ENCODE measurements at places on chromosomes 11 and 22.

DNA sequence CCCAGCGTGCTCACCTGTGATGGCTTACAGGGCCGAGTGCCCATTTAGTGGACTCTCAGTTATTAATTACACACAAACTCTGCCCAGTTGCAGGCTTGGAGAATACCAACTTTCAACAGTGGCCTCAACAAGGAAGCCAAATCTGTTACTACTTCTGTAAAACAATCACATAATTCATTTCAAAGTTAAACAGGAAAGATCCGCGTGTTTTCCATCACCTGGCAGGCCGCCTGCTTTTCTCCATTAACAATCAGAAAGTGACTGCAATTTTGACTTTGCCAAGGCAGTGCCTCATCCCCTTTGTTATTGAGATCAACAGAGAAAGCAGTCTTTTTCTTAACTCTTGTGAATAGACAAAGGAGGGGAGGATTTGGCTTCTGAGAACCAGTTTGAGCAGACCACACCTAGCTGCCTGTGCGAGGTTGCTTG lies 77.7 kb downstream of the BARX2 start:
- DNase-seq, result no peak

GRCh38 chr11:104169091-104169490 lies 5.1 kb upstream of the PDGFD start:
- no peak for DNase-seq

- DNase-seq, result no peak
These were observed 18.6 kb upstream of the MCHR1 start for GRCh38 chr22:40660730-40661129.

- DNase-seq, result peak; percentile 37
These were observed 57.8 kb upstream of the ALDH3B2 start for GRCh38 chr11:67732045-67732787.

- DNase-seq, result peak; percentile 14
These were observed 303.1 kb upstream of the CHORDC1 start for GRCh38 chr11:90525962-90526361.

DNA sequence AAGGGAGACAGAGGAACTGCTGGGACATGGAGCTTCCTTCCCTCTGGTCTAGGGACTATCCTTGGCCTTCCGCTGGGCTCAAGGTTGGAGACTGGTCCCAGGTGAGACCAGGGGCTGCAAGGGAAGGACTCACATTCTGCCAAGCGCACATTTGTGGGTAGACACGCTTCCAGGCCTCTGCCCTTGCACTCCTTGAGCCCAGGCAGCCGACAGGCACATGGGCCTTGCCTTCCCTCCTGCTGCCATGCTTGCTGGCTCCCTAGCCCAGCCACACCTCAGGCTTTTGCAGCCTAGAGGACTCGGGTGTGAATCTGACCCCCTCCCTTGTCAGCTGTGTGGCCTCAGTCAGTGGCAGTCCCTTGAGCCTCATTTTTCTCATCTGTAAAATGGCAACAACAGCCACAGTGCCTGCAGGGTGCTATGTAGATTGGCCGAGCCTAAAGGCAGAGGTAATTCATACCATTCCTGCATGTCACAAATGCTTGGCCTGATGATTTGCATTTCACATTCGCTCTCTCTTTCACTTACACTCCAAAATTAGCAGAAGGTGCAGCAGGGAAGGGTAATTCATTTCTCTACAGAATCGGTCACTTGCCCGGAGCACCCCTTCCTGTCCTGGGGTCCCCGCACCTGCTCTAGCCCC lies 57.6 kb upstream of the NECTIN1 start:
- DNase-seq, result peak; percentile 19

DNA sequence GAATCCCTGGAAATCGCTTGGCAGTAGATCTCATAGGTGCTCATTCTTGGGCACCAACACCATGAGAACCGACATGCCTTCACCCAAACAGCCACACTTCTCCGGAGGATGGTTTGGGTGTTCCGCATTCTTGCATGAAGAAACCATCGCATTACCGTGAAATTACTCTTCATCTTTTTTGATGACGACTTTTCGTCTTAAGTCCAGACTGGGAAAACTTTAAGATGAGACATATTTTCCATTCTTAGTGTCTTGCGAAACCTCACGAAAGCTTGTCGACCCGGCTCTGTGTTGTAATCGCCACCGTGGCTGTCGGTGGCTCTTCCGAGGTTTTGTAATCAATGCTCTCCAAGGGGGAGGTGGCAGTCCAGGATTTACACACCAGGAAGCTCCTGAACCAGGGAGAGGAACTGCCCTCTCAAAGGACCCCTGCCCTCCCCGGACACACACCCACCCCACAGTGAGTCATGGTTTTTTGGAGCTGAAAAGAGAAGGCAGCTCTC lies 1.7 kb downstream of the TOM1 start:
- DNase-seq, result peak; percentile 37

DNA sequence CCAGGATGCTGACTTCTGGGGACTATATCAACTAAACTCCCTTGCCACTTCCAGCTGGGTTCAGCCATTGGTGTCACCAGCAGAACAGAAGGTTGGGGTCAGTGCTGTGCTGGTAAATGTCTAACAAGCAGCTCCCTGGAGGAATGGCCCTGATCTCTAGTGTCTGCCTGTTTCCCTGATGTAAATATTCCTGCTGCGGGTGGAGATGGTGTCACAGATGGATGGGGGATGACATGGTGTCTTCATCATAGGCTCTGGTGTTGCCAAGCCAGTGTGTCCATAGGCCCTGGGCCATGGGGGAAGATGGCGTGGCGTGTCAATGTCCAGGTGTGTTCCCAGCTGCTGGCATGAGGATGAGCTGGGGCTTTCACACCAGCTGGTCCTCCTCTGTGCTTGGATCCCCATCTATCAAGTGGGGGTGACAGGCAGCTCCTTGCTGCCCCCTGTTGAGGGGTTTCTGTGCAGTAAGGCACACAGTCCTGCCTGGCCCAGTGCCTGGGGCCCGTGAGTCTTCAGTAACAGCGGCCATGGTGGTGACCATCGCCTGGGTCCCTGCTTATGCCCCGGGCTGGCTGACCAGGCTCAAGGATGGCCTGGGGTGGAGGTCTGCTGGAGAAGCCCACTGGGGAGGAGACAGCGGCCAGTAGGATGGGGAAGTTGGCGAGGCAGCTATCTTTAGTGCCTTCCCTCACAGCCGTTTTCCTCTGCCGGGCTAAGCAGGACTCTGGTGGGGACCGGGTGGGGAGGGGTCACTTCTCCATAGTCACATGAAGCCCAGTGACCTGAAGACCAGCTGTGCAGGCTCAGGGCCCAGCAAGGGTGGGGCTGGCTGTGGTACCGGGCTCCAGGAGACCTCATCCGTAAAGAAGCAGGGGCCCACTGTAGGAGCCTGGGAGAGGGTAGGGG lies 12.7 kb downstream of the RPL3 start:
- peak; percentile 67 for DNase-seq

DNA sequence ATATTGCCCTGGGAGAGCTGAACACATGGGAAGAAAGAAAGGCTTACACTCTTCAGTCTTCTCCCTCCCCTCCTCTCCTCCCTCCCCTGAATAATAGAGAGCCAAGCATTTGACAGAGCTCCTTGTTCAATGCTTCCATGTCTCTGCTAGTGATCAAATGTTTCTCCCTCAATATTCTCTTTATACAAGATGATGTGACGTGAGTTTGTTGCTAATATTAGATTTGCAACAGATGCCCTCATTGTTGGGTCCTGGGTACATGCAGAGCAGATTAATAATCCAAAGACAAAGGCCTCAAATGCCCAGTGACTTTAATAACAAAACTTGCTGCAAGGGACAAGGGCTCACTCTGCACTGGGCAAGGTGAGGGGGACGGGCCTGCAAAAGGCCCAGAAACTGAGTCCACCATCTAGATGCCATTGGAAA lies 7.1 kb upstream of the ENDOD1 start:
- DNase-seq, result no peak

DNA sequence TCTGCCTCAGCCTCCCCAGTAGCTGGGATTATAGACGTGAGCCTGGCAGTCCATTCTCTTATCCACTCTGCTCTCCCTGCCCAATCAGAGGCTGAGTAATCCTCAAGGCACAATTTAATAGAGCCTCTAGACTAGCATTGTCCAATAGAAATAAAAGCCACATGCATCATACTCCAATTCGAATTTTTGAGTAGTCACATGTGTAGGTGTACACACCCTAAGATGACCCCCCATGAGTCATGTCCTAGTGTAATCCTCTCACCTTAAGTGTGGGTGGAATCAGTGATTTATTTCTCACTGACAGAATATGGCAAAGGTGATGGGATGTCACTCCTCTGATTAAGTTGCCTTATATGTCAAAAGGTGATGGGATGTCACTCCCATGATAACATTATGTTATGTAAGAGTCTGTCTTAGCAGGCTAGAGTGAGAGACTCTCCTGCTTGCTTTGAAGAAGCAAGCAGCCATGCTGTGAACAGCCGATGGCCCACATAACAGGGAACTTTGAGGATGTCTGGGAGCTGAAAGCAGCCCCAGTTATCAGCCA lies 61.3 kb downstream of the MN1 start:
- no peak for DNase-seq

GRCh38 chr11:107180236-107180635 lies 162.0 kb upstream of the GUCY1A2 start:
- DNase-seq, result no peak

DNA sequence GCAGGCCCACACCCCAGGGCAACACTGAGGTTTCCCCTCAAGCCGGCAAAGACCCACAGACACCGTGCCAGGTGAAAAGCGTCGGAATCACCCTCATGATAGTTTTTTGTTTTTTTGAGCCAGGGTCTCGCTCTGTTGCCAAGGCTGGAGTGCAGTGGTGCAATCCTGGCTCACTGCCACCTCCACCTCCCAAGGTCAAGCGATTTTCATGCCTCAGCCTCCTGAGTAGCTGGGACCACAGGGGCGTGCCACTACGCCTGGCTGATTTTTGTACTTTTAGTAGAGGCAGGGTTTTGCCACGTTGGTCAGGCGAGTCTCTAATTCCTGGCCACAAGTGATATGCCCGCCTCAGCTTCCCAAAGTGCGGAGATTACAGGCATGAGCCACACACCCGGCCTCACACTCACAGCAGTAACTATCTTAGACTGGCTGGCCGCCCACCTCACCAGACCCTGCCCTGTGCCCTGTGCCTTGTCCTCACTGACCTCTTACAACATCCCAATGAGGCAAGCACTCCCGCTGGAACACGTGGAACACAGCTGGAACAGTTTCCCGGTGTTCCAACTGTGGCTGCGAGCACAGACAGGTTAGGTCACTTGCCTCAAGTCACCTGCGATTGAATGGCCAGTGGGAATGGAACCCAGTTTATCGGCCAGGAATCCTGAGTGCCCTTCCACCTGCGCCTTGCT lies 21.1 kb downstream of the LRRC10B start:
- DNase-seq, result no peak

DNA sequence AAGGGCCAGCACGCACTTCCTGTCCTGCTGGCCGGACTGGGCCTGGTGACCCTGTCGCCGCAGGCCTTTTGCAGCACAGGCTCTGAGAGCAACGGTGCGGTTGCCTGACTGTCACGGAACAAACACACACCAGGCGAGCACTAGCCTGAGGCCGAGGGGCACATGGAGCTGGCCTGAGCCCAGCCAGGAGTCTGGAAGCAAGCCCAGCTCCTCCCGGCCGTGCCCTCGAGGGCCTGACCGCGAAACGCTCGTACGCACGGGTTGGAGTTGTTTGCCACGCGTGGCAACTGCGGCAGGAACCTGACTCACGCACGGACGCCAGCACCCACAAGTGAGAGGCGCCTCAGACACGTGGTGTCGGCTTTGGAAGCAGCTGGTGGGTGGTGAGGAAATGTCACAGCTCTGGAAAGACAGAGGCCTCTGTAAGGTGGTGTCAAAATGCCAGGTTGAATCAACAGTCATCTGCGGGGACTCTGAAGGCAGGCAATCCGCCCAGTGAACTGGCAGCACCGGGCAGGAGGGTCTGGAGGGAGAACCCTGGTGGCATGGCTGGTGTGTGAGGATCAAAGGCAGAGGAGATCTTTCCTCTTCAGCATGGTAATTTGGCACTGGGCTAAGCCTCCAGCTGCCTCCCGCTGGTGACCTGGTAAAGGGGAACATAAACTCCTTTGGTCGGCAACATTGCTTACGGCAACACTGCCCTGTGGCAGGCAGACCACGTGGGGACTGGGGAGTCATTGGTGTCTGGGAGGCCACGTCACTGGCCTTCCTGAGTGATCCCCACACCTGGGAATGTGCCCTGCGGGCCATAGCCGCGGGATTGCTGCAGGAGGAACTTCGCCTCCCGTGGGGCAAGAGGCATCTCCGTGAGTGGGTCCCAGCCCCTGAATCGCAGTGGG lies 15.3 kb upstream of the IL17REL start:
- no peak for DNase-seq

GRCh38 chr11:75503531-75504099 lies 22.1 kb downstream of the GDPD5 start:
- DNase-seq, result no peak

- no peak for DNase-seq
These were observed 718.4 kb upstream of the API5 start for GRCh38 chr11:42593441-42593840.

GRCh38 chr11:118046051-118046963 lies 30.6 kb upstream of the TMPRSS4 start:
- no peak for DNase-seq

- DNase-seq, result no peak
These were observed 452.9 kb downstream of the MN1 start for GRCh38 chr22:27348634-27349033.

DNA sequence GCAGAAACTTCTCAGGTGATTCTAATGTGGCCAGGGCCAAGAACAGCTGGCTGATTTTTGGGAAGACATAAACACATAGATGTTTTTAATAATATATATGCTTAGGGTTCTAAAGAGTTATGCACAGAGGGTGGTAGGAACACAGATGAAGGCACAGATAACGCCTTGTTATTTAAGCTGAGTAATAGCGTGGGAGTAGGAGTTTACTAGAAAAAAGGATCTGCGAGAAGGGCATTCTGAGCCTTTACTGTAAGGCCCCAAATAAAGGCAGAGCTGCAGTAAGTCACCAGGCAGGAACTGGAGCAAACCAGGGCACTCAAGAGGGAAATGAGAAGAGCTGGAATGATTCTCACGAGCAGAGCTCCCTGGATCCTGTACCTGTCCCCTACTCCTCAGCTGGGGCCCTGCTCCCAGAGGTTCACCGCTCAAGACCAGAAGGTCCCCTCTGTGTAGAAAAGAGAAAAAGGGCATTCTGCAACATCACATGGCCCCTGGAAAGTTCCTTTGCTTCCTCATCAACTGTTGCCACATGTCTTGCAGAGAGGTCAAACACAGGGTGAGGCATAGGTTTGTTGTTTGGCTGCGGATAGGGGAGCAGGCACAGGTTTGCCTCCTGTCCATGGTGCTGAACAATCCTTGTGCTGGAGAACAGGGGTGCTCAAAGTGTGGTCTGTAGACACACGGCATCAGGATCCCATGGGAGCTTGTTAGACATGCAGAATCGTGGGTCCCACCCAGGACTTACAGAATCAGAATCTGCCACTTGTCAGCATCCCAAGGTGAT lies 125.7 kb downstream of the TENM4 start:
- peak; percentile 70 for DNase-seq

DNA sequence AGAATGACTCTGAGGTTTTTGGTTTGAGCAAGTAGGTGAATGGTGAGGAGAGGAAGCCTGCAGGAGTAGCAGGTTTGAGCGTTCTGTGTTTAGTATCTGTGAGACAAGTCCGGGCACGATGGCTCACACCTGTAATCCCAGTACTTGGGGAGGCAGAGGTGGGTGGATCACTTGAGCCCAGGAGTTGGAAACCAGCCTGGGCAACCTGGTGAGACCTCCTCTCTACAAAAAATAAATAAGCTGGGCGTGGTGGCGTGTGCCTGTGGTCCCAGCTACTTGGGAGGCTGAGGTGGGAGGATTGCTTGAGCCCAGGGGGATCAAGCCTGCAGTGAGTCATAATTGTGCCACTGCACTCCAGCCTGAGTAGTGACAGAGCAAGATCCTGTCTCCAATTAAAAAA lies 9.7 kb upstream of the CENATAC start:
- DNase-seq, result no peak
